ENCODE measurements at places on chromosomes 5 and 9.
A peak's percentile ranks its signal among the peaks of the same experiment; 100 is the strongest.

DNA sequence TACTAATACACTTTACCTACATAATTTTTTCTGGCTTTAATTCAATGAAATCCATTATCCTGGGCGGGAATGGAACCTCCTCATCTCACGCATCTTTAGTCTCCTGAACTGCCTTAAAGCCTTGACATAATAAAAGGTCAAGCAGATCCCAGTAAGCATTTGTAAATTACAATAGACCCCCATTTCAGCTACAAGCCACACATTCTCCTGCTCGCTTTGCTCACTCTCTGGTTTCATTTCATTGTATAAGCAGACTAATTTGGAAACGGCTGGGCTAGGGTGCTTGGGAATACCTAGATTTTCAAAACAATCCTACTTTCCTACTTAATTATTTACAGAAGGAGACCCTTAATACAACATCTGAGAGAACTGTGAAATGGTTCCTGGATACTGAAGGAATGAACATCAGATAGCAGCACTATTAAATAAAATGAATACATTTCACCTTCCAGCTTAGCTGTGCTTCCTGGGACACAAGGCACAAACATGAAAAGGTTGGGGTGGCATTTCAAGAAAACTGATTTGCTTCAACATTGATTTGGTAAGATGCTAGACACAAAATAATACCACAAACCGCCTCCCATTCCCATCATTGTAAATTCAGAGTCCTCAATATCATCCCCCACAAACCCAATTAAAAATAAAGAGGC is 1.5 kb downstream of the JAKMIP2 start:
- DNase-seq: no peak

DNA sequence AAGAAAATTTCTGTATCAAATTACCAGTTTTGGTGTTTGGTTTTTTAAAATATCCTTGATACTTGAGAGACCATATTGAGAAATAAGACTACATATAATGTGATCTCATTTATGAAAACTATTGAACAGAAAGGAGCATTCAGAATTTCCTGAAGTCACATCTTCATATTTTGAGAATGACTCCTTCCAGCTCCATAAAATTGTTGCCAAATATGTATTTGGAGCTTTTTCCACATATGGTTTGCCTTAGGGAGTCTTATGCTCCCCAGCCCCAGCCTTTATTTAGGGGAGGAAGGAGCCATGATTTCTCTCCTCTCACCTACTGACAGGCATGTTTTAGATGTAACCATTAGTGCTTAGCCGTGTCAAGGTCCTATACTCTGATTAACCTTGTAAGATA is 51.1 kb downstream of the GCNT1 start:
- no peak for DNase-seq

- DNase-seq: no peak
Observed at GRCh38 chr9:133951265-133951664, 40.9 kb downstream of the VAV2 start.

DNA sequence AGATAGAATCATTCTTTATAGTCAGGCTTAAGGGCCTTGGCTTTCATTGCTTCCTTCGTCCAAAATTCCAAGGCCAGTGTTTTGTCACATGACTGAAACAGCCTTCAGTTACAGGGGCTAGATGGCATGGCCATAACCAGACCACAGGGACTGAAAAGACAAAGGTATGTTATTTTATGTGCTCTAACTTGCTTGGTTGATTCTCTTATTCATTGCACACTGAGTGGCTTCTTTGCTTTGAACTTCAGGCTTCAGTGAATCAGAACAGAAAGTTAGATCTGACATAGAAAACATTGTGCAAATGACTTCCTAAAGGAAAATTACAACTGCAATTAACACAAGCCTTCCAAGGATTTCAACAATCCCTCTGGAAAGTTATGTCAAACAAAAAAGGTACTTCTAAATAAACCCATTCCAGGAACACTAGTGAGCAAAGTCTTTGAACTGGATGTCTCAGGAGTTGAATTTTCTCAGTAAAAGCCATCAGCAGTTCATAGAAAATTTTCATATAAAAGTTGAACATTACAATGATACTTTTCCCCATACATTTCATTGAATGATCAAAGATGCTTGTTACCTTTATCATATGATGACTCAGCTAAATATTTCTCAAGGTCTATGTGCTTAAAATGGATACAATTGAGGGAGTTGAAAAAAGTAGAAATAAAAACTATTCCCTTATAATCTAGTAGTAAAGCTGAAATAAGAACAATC is 355.3 kb downstream of the TMEM232 start:
- DNase-seq: no peak

DNA sequence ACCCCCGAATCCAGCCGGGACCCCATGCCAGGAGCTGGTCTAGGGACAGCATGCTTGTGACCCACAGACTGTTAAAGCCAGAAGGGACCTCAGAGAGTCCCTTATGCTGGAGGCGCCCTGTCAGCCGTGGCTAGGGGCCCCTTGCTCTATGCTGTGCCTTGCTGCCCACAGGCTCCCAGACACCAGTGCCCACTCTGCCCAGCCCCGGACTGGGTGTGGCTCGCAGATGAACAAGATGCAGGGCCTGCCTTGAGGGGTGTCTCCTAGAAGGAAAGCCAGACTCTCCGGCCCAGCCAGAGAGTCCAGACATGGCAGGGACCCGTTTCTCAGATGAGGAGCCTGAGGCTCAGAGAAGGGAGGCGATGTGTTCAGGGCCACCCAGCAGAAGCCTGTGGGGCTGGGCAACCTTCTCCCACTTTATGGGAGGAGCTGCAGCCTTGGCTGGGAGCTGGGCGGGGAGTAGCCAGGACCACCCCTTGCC is 85.7 kb downstream of the LMX1B start:
- no peak for DNase-seq

DNA sequence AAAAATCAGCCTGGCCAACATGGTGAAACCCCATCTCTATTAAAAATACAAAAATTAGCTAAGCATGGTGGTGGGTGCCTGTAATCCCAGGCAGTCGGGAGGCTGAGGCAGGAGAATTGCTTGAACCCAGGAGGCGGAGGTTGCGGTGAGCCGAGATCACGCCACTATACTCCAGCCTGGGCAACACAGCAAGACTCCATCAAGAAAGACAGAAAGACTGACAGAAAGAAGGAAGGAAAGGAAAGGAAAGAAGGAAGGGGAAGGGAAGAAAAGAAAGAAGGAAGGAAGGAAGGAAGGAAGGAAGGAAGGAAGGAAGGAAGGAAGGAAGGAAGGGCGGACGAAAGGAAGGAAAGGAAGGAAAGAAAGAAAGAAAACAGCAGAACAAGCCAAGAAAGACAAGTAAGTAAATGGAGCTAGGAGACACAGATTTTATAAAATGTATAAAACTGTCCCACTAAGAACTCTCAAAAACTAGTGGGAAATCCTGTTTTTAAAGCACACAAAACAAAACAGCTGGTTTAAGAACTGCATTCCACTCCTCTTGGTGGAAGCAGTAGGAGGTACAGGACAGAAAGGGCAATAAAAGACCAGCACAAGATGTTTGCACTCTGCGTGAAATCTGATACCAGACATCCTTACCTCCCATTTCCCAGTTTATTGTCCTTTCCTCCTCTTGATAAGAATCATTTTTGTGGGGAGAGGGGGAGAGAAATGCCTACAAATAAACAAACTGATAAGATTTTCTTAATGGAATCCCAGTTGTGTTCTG is 46.7 kb downstream of the MYO10 start:
- DNase-seq: no peak

- DNase-seq: no peak
Observed at GRCh38 chr9:99004717-99005460, 61.2 kb downstream of the COL15A1 start.

GRCh38 chr5:6734781-6735180 is 21.5 kb downstream of the TENT4A start:
- DNase-seq: no peak

DNA sequence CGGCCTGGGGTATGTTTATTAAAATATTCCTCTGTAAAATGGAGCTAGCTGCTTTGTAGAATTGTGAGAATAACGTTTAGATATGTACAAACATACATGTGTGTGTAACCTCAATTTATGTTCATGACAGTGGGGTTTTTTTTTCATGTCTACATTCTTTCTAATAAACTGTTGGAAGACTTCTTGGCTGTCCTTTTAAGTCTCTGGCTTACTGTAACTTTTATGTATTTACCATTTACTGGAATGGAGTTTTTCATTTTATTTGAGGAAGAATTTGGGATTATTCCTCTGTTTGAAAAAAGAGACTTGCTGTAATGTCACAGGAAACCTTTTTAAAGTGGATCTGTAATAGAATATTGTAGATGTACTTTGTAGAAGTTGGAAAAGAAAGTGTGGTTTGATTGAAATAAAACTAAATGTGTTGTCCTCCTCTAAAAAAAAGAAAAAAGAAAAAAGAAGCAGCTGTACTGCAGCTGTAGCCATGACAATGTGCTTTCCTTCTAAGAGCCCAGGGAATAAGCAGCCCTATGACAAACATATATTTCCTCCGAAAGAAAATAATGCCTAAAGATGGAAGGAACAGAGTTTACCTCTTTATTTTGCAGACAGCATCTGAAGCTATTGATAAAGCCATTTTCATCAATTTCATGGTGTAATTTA is 71.2 kb upstream of the FREM1 start:
- no peak for DNase-seq

DNA sequence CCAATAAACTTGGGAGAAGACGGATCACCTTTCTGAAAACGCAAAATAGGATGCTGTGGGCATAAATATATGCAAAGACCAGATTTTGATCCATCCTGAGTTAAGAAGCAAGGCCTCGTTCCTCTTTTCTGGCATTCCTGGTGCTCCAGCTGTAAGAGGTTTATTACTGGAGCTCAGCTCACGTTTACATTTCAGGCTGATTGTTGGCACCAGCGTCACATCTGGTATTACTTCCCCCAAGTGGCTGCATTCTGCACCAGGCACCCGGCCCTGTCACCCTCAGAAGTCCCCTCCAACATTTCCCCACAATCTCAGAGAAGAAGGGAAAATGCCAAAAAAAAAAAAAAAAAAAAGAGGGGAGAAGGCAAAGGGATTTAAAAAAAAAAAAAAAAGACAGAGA is 348.7 kb downstream of the SLIT3 start:
- DNase-seq: no peak

DNA sequence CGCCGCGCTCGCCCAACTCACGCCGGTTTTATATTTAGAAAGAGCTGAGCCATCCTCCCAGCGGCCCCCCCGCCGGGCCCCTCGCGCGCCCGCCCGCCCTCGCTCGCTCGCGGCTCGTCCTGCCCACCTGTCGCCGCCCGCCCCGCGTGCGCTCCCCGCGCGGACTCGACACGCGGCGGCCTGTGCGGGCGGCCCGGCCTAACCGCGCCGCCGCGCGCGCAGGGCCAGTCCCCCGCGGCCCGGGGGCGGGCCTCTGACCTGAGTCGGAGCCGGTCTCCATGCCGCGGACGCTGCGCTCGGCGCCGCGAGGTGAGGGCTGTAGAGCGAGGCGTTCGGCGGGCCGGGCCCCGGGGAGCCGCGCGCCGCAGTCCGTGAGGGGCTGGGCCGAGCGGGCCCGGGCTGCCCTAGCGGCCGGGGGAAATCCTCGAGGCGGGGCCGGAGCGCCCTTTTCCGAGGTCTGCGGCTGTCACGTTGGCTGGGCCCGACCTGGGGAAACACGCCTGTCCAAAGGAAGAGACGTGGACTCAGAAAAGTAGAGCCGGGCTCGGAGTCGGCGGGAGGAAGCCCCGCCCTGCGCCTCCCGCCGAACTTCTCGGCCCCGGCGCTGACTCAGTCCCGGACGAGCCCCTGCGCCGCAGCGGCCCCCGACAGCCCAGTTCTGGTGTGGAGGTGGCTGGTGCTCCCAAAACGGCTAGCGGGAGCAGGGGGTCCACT is at the start of gene ECPAS:
TSS of gene ECPAS (minus strand) at position 526 of the 714 bp plus-strand sequence. CDS start 11,465 bp downstream, outside the sequence.
- peak; percentile 77 for DNase-seq

DNA sequence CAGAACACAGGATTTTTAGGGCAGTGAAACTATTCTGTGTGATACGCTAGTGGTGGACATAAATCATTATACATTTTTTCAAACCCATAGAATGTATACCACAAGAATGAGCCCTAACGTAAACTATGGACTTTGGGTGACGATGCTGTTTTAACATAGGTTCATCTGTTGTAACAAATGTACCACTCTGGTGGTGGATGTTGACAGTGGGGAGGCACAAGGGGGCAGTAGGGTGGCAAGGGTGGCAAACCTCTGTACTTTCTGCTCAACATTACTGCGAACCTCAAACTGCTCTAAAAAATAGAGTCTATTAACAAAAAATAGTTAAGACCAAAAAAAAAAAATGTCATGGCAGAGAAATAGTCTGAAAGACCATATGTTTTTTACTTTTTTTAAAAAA is 9.1 kb upstream of the MVB12B start:
- DNase-seq: peak; percentile 31

GRCh38 chr5:173018358-173018757 is 34.8 kb downstream of the ATP6V0E1 start:
- no peak for DNase-seq
